Chondrocyte (in vitro differentiated cells): ENCODE measurements at places on chromosomes 6 and 20. TPM values are rescaled to one million over a fixed set of nuclear protein-coding genes. Genes with fewer than 3 reads are reported as not detected.

Gene BRD2
- total RNA-seq = 149 to 165 TPM (median 150 TPM) in 3 replicates

Gene TINAG
- not detected in 3 replicates for total RNA-seq

GRCh38 chr20:19756761-19757486, 1.1 kb upstream of the RIN2 start:
- no peak for DNase-seq

- no peak for DNase-seq
Observed at GRCh38 chr20:4730780-4731179, 9.1 kb downstream of the PRND start.
